ENCODE measurements at places on chromosomes 16 and 17.

- no peak for DNase-seq
These were observed 89.5 kb upstream of the SOX9 start for GRCh38 chr17:72031219-72031884.

GRCh38 chr17:38436386-38436785, 8.1 kb downstream of the ARHGAP23 start:
- DNase-seq = no peak

DNA sequence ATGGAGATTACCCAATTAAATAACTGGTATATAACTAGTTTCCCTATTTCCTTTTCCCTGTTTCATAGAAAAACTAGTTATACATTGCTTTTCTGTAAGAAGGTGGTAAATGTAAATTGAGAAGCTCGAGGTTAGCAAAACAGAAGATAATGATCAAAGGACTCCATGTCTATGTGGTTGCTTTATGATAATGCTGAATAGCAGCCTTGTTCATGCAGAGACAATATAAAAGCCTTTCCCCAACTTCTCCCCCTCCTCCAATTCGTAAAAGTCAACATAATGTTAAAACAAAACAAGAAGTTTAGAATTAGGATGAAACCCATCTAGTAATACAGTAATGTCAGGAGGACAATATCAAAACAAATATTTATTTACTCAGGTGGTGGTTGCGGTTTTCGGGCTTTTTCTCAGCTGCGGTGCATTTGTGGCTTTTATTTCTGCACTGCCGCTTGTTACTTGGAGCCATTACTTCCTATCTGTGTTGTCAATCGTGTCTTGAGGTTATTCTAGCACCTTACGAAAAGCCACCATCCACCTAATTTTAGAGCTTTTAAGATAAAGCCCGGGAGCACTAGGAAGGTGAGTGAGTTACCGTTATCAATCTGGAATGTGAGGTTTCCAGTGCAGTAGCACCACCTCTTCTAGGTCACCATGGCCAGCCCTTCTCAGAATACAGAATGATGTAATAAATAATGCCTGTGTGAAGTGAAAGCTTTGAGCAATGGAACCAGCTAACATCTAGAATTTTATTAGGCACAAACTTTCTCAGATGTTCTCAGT, 297.5 kb downstream of the CDH13 start:
- DNase-seq = no peak

- DNase-seq = peak; percentile 60
These were observed 14.9 kb upstream of the STAT3 start for GRCh38 chr17:42403150-42403549.

DNA sequence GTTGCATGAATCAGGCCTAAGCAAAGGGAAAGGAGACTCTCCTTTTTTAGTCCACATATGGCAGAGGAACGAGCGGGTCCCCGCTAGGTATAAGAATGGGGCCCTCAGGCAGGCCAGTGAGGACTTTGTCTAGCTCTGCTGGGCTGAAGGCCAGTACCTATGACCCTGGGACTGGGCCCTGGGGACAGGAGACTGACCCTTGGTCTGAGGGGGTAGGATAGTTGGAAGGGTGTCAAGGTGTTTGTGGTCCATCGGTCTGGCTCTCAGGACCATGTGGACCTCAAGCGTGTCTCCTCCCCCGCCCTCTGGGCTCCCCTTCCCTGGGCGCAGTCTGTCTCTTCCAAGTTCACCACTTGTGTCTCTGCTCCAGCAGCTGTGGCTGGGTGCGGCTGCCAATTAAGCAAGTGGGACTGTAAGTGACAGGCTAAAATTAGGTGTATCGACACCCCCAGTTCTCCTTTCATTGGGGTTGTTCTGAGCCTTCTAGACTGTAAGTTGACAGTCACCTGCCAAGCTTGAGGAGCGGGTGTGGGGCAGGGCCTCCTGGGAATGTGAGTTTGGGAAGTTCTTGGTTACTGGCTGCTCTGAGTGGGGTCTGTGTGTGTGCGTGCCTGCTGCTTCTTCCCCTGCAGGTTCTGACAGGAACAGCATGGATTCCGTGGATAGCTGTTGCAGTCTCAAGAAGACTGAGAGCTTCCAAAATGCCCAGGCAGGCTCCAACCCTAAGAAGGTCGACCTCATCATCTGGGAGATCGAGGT, 24.5 kb downstream of the AKAP1 start:
- DNase-seq = no peak

DNA sequence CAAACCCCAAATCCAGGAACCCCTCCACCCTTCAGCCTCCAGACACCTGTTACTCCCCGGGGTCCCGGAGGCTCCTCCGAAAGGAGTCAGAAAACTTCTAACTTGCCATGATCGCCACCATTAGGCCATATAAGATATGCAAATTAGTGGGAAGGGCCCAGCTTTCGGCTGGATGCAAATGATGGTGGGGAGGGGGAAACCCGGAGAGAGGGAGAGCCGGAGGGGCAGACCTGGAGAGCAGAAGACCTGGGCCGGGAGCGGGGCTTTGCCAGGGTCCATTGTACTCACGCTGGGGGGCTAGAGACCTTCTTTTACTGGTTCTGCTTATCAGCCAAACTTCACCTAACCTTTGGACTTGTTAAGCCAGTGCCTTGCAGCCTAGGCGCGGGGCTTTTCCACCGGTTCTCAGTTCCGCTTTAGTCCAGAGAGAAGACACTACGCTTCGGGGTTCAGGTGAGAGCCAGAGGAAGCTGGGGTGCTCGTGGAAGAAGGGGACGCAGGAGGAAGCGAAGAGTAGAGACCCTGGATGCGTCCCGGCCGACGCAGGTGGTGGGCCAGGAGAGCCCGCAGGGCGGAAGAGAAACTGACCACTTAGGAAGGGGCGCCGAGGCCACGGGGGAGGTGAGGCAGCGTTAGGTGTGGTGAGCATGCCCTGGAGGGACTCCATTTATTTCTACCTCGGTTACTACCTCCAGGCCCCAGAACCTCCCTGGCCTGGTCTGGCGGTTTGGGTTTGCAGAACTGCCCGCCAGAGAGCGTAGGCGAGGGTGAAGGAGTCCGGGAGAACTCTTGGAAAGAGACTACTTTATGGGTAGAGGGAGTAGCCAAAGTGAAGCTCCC, at the start of gene HNF1B:
HNF1B (minus strand) TSS at position 99 of the 840 bp plus-strand sequence. CDS start 175 bp downstream, outside the sequence.
- no peak for DNase-seq

DNA sequence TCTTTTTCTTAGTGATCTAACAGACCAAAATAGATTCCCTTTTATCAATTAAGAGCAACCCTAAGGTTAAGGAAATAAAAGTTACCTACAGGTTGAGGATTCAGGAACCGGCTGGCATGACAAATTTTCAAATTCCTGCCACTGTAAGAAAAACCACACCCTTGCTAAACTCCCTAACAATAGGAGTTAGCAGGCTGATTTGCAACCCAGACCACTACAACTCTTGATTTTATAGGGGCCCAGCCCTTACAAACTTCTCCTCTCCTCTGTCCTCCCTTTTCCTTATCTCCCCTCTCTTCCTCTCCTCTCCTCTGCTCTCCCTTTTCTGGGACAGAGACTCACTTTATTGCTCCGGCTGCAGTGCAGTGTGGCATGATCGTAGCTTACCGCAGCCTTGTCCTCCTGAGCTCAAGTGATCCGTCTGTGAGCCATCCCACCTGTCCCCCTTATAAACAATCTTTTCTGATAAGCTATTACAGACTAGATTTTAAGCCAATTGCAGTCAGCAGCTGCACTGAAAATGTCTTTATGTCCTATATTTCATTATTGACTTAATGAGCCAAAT, 418.9 kb downstream of the CDH8 start:
- no peak for DNase-seq

DNA sequence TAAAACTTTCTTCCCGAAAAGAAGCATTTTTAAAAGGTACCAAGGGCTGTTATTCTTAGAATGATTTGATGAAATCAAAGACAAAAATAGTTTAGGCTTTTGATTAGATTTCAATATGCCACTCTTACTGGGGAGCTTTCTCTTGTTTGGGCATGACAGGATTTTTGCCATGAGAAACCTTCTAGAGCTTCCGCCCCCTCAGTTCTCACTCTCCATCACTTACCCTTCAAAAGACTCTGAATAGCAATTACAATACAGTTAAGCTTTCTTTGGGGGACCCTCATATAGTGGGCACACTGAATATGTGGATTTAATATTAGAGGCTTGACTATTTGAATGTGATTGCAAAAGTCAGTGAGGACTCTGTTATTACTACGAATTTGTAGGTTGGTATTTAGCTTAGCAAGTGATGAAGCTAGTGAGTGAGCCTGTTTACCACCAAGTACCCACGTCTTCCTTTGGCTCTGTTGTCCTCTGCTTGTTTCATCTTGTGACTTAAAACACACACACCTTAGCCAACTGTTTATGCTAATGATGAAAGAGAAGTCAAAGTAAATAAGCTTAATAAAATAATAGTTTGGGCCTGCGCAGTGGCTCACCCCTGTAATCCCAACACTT, 158.7 kb upstream of the TBX2 start:
- DNase-seq = no peak

- DNase-seq = no peak
These were observed 90.3 kb upstream of the XYLT1 start for GRCh38 chr16:17561056-17561455.

- no peak for DNase-seq
These were observed 5.6 kb downstream of the STX4 start for GRCh38 chr16:31038993-31039392.

GRCh38 chr16:78362524-78363135, 263.2 kb downstream of the WWOX start:
- no peak for DNase-seq

DNA sequence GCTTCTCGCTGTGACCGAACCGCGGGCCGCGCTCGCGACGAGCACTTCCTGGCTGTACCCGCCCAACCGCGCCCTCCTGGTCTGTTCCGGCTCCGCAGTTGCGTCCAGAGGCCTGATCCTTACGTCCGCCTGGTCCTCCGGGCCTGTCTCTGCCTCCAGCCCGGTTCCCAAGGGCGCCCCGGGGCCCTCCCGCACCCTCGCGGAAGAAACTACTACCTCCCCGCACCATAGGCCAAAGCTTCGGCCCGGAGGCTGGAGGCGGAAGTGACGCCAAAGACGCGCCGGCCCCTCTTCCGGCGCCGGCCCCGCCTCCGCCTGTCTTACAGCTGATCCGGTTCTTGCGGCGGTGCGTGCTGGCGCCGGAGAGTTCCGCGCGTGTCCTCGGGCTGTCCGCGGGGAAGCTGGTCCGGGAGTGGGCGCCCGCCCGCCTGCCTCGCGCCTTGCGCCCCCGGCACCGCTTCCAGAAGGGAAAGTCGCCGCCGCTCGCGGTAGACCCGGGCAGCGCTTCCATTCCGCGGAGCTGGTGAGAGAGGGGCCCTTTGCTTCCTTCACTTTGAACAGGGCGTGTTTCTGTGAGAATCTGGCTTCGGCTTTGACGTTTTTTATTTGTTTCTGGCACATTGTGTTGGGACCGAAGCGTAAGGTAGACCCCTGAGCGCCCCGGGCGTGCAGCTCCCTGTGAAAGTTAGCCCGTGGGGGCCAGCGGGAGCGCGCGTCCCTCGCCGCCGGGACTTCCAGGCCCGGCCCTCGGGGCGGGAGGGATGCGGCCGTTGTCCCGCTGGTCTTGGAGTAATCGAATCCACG, at the start of gene ZNF778:
ZNF778 (plus strand) TSS at position 316 of the 804 bp plus-strand sequence. CDS start 3,425 bp downstream, outside the sequence.
- peak; percentile 69 for DNase-seq

GRCh38 chr16:79864032-79864780, 263.7 kb upstream of the MAF start:
- DNase-seq = no peak

- DNase-seq = peak; percentile 19
These were observed 19.6 kb upstream of the CEP20 start for GRCh38 chr16:15907863-15908478.

DNA sequence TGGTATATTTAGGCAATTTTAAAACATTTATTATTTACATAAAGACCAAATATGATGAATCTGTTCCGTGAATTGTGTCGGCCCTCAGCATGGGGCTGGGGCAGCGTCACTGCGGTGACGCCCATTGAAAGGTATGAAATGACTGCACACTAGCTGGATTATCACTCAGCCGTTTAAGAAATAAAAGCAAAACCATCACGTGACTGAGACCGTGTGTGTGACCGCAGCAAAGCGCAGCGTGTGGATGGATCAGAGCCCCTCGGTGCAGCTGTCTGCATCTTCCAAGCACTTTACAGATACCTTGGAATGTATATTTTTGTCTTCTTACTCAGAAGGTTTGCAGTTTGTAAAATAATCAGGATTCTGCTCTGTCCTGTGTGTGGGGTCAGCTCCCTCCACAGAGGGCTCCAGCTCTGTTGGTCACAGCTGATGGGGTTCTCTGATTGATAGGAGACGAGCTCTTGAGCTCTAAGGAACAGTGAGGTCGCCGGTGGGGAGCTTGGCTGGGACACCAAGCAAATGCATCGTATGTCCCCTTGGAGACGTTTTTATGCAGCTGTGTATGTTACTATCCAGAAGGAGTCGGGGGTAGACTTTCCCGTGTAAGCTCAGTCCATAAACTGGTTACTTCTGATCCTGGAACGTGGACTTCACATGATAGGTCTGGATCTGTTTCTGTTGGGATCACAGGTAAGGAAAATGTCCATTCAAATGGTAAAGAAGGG, 45.1 kb downstream of the WDR45B start:
- DNase-seq = no peak

GRCh38 chr17:70230850-70231640, 61.7 kb downstream of the KCNJ2 start:
- no peak for DNase-seq

DNA sequence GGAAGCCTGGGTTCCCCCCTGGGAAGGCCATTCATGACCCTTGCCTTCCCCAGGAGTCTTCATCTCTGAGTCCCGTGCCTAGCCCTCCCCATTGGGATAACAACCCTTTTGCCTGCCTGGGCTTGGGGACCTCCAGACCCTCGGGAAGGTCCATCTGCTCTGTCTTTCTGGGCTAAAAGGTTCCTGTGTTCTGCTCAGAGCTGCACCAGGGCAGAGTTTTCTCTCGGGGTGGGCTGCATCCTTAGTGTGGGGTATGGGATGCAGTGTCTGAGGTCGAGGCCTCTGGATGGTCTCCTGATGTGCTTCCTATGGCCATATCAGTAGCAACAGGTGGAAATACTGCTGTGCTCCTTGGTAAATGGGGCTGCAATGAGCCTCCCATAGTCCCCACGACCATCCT, 22.9 kb upstream of the PLLP start:
- no peak for DNase-seq

- no peak for DNase-seq
These were observed 33.2 kb upstream of the KCNJ2 start for GRCh38 chr17:70136131-70136530.

GRCh38 chr17:57892820-57893595, 43.2 kb upstream of the MRPS23 start:
- peak; percentile 28 for DNase-seq

- DNase-seq = no peak
These were observed 16.8 kb upstream of the FZD2 start for GRCh38 chr17:44540246-44541084.

GRCh38 chr17:6996256-6997011, 585 bp downstream of the ALOX12 start:
- DNase-seq = no peak

- DNase-seq = no peak
These were observed 235.6 kb upstream of the GSE1 start for GRCh38 chr16:85377388-85378144.

Data from HAP-1 (cell line).